ENCODE measurements at places on chromosomes 7 and 10.

- no peak for DNase-seq
Measured at GRCh38 chr7:71804256-71804655, 607.9 kb downstream of the CALN1 start.

GRCh38 chr7:74029089-74029785 lies 1.3 kb downstream of the ELN start:
- no peak for DNase-seq

DNA sequence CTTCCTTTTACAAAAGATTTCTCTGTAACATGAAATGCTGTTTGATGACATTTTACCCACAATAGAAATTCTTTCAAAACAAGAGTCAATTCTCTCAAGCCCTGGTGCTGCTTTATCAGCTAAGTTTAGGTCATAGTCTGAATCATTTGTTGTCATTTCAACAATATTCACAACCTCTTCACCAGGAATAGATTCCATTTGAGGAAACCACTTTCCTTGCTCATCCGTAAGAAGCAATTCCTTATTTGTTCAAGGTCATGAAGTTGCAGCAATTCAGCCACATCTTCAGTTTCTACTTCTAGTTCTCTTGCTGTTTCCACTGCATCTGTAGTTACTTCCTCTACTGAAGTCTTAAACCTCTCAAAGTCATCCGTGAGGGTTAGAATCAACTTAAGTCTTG lies 315.3 kb downstream of the TYW1 start:
- no peak for DNase-seq

GRCh38 chr10:131025333-131025732 lies 286.2 kb downstream of the TCERG1L start:
- no peak for DNase-seq

DNA sequence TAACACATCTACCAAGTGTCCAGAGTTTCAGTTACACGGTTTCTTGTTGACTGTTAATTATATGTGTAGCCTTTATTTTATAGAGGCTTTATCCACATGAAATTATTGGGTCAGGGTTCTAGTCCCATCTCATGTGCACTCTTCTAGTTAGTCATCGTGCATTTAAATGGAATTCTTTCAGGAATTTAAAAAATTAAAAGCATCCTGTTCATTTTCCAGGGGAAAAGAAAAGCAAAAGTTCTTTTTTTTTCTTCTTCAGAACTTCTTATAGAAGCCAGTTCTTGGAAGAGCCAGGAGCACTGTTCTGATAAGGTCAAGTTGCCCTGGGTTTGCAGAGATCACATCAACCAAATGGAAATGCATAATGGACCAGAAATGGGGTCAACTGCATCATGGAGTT lies 324.7 kb downstream of the INHBA start:
- DNase-seq: no peak

GRCh38 chr10:23408330-23408976 lies 30.4 kb upstream of the OTUD1 start:
- DNase-seq: no peak

DNA sequence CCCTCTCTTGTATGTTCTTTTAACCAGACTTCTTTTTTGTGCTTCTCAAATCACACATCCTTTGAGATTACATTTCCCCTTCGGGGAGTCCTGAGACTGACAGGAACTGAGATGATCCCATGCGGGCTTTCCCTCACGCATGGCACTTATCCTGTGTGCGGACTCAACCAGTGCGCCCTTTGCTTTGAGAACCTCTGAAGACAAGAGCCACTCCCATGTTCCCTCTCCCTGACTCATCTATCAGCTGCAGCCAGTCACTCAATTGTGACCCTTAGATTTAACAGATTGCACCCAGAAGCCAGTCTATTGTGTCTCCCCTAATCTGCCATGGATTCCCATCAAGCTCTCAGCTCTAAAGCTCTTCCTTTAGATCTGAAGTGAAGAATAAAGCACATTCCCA lies 353.9 kb upstream of the MEOX2 start:
- no peak for DNase-seq

DNA sequence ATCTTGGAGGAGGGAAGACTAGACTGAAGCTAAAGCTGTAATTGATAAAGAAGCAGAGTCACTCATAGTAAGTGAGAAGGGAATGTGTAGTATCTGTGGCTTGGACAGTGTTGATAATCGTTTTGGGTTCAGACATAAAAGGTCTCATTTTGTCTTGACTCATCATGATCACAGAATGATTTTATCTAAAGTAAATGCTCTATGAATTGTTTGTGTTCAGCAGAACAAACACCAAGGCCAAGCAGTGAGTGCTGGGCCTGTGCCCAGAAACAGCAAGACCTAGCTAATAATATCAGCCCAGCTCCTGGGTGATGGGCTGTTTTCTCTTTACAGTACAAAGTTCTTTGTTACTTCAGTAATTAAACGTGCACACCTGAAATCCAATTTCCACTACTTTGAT lies 26.7 kb upstream of the CD36 start:
- no peak for DNase-seq

- peak; percentile 73 for DNase-seq
Measured at GRCh38 chr10:133373174-133374090, at the start of gene ECHS1. Gene ECHS1 (minus strand): TSS chr10:133373354. CDS start chr10:133373333, 21 bp downstream.

- peak; percentile 10 for DNase-seq
Measured at GRCh38 chr10:35375091-35375765, 38.9 kb downstream of the CCNY start.

GRCh38 chr10:21981118-21981517 lies 22.4 kb downstream of the DNAJC1 start:
- DNase-seq: no peak

- DNase-seq: no peak
Measured at GRCh38 chr7:71140264-71140663, 8.3 kb downstream of the GALNT17 start.

DNA sequence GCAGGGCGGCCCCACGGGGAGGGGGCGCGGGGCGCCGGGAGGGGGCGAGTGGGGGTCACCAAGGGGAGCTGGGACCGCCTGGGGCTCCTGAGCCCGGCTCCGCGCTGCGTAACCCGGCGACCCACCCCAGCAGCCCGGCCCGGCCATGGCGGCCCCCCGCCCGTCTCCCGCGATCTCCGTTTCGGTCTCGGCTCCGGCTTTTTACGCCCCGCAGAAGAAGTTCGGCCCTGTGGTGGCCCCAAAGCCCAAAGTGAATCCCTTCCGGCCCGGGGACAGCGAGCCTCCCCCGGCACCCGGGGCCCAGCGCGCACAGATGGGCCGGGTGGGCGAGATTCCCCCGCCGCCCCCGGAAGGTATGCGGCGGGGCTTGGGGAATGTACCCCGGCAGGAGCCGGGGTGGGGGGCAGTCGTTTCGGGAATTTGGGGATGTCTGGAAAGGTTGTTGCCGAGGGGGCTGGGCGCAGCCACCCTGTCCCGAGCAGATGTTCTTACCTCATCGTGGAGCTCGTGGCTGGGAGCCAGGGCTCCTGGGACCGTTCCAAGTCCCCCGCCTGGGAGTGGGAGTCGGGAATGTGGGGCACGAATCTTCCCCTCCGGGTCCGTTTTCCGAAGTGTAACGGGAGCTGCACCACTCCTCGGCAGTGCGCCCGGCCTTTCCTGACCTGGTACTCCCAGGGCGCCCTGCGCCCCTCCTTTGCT lies 431 bp downstream of the ZYX start:
- no peak for DNase-seq

DNA sequence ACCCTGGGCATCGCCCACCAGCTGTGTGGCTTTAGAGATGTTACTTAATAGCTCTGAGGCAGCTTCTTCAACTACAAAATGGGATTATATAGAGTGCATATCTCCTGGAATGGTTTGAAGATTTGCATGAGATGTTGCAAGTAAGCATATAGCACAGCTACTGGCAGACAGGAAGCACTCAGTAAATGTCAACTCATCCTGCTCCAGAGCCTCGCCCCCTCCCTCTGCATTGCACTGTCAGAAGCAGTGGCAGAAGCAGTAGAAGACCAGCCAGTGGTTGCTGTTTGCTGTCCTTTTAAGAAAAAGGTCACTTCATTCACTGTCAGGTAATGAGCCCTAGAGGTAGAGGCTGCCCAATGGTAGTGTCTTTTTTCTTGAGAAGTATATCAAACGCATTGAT lies 180.0 kb upstream of the GHITM start:
- DNase-seq: no peak

GRCh38 chr10:63094405-63094804 lies 38.7 kb upstream of the NRBF2 start:
- DNase-seq: no peak

DNA sequence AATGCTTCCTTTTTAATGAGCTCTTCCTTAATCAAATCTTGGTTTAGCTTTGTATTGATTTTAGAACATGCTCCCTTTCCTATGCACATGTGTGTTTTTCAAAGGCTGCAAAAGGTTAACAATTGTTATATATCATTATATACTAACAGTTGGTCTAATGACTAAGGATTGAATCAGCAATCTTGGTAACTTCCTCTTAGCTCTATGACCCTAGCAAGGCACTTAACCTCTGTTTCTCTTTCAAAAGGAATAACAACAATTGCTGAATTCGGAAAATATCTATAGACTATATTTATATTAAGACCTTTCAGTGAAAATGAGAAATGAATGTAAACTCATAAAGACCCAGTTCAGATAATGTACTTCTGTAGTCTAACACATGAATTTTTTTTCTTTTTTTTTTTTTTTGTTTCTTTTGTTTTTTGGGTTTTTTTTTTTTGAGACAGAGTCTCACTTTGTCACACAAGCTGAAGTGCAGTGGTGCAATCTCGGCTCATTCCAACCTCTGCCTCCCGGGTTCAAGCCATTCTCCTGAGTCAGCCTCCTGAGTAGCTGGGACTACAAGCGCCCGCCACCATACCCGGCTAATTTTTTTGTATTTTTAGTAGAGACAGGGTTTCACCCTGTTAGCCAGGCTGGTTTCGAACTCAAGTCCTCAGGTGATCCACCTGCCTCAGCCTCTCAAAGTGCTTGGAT lies 48.8 kb downstream of the HOXA1 start:
- no peak for DNase-seq

Data from H1 (cell line).